ENCODE measurements at places on chromosomes 4 and X. TPM values are rescaled to one million over a fixed set of nuclear protein-coding genes. Genes with fewer than 3 reads are reported as not detected.
A peak's percentile ranks its signal among the peaks of the same experiment; 100 is the strongest.

Gene NDP
- not detected for total RNA-seq

Gene ARHGEF6
- total RNA-seq, result 10.4 TPM

DNA sequence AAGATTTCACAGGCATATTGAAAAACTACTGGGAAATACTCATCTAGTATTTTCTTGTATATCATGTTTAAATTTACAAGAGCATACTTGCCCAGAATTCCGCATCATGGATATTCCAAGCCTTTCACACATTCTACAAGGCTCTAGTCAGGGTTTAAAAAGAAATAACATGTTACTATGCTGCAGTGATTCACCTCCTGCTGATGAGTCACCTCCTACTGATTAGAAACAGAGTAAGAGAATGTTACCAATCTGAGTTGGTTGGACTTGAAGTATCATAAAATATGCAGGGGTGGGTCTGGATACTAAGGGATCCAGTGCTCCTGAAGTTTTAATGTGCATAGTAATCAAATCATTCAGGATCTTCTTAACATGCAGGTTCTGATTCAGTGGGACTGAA is 192.0 kb upstream of the ANK2 start:
- no peaks in the 10 kb centered on the region for H3K27me3 ChIP-seq
- H3K36me3 ChIP-seq, result no peaks in the 10 kb centered on the region
- H3K4me1 ChIP-seq, result no peaks in the 10 kb centered on the region
- H3K4me3 ChIP-seq, result no peak overlapping the region
- no peak for DNase-seq
- H3K27ac ChIP-seq, result no peak overlapping the region

DNA sequence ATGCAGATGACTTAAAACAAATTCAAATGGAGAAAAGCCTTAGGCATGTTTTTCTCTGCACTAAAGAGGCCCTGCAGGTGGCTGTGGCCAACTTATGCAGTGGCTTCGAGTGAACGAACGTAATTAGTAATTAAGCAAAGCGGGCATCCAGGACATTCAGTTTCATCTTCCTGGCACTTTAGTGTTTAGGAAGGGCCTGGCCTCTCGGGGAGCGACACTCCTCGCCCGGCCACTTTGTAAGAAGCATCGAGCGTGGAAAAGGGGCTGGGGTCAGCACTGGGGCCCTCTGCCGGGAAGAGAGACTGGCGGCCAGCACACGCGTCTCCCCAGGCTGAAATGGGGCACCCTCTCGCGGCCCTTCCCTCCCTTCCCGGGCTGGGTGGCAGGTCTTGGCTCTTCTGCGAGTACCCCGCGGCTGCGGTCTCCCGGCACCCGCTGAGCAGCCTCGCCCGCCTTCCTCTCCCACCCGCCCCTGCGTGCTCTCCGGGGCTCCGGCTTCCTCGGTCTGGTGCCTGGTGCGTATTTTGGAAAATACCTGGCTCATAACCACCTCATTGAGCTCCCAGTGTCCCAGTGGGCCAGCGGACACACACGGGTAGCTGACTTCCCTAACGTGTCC is 677 bp upstream of the CYP4V2 start:
- H3K4me1 ChIP-seq, result peaks cover 16% of the 10 kb centered on the region
- H3K36me3 ChIP-seq, result no peaks in the 10 kb centered on the region
- H3K4me3 ChIP-seq, result peak overlapping the region; percentile 78
- peak; percentile 56 for DNase-seq
- no peaks in the 10 kb centered on the region for H3K27me3 ChIP-seq
- peak overlapping the region; percentile 94 for H3K27ac ChIP-seq

Gene CDX4
- total RNA-seq, result not detected

GRCh38 chrX:2176274-2176673 is 324.5 kb downstream of the DHRSX start:
- no peak overlapping the region for H3K4me3 ChIP-seq
- no peaks in the 10 kb centered on the region for H3K36me3 ChIP-seq
- DNase-seq, result no peak
- H3K4me1 ChIP-seq, result no peaks in the 10 kb centered on the region
- no peaks in the 10 kb centered on the region for H3K27me3 ChIP-seq
- no peak overlapping the region for H3K27ac ChIP-seq

- no peaks in the 10 kb centered on the region for H3K36me3 ChIP-seq
- no peak for DNase-seq
- H3K4me1 ChIP-seq, result no peaks in the 10 kb centered on the region
- H3K4me3 ChIP-seq, result no peak overlapping the region
- no peak overlapping the region for H3K27ac ChIP-seq
Measured at GRCh38 chr4:141074098-141074878, 59.0 kb downstream of the RNF150 start.

DNA sequence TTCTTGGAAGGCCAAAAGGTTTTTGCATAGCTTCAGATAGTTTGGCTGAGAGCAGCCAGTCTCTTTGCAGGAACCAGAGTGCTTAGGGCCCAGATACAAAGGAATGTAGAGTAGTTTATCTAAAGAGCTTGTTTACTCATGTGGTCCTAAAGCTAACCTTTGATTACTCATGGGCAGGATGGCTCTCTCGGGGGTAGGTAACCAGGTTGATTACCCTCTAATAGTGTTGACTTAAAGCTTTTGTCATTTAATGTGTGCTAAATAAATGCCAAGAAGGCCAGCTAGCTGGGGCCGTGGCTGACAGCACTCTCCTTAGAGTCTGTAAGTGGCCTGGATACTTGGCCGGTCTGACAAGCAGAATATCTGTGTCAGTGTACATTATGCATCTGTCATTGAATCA is 69.7 kb upstream of the MAGEB16 start:
- no peak overlapping the region for H3K27ac ChIP-seq
- DNase-seq, result no peak
- no peaks in the 10 kb centered on the region for H3K4me1 ChIP-seq

Gene HPGD
- total RNA-seq, result 3.3 TPM

- H3K4me1 ChIP-seq, result no peaks in the 10 kb centered on the region
- DNase-seq, result no peak
- no peak overlapping the region for H3K4me3 ChIP-seq
- H3K27ac ChIP-seq, result no peak overlapping the region
- H3K36me3 ChIP-seq, result no peaks in the 10 kb centered on the region
Measured at GRCh38 chrX:20461576-20461975, 194.9 kb upstream of the RPS6KA3 start.

DNA sequence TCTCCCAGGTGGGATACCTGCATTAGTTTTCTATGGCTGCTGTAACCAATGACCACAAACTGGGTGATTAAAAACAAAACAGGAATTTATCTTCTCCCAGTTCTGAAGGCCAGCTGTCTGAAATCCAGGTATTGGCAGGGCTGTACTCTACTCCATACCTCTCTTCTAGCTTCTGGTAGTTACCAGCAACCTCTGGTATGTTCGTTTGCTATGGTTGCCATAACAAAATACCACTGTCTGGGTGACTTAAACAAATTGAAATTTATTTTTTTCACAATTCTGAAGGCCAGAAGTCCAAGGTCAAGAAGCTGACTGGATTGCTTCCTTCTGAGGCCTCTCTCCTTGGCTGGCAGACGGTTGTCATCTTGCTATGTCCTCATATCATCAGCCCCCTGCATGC is 642.1 kb upstream of the TENM3 start:
- H3K36me3 ChIP-seq, result no peaks in the 10 kb centered on the region
- no peaks in the 10 kb centered on the region for H3K27me3 ChIP-seq
- DNase-seq, result no peak
- no peak overlapping the region for H3K27ac ChIP-seq

Gene MEPE
- total RNA-seq, result not detected

GRCh38 chr4:2257361-2258081 is 4.4 kb downstream of the MXD4 start:
- peaks cover 74% of the 10 kb centered on the region for H3K4me1 ChIP-seq
- no peak overlapping the region for H3K27ac ChIP-seq
- no peak for DNase-seq
- no peaks in the 10 kb centered on the region for H3K27me3 ChIP-seq
- no peaks in the 10 kb centered on the region for H3K36me3 ChIP-seq

Gene CRMP1
- 0.04 TPM for total RNA-seq

Gene DAPP1
- 2.2 TPM for total RNA-seq

Gene SMR3B
- not detected for total RNA-seq

GRCh38 chrX:109918753-109919152 is 84.2 kb upstream of the TMEM164 start:
- no peaks in the 10 kb centered on the region for H3K27me3 ChIP-seq
- H3K27ac ChIP-seq, result no peak overlapping the region
- H3K4me3 ChIP-seq, result no peak overlapping the region

Gene RPS6KA3
- total RNA-seq, result 42.6 TPM

GRCh38 chr4:170001011-170001744 is 25.0 kb downstream of the MFAP3L start:
- DNase-seq, result no peak
- H3K27ac ChIP-seq, result no peak overlapping the region
- H3K27me3 ChIP-seq, result peaks cover 2% of the 10 kb centered on the region
- no peaks in the 10 kb centered on the region for H3K4me1 ChIP-seq
- H3K36me3 ChIP-seq, result no peaks in the 10 kb centered on the region
- H3K4me3 ChIP-seq, result no peak overlapping the region

DNA sequence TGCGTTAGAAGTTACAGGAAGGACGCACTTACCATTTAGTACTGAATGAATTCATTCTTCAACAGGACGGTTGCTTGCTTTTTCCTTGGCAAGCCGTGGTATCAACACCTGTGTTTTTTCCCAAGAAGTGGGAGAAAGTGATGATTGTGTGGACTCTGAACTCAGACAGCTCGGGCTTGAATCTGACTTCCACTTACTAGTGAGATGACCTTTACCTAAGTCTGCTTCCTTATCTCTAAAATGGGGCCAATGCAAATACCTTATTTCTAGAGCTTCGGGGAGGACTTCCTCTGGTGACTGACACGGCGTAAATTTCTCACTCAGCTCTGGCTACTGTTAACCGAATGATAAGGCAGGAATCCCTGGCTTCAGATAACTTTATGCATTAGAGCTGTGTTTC is 146.8 kb upstream of the RBPJ start:
- peaks cover 7% of the 10 kb centered on the region for H3K4me1 ChIP-seq
- DNase-seq, result peak; percentile 7
- no peak overlapping the region for H3K27ac ChIP-seq
- no peaks in the 10 kb centered on the region for H3K36me3 ChIP-seq

DNA sequence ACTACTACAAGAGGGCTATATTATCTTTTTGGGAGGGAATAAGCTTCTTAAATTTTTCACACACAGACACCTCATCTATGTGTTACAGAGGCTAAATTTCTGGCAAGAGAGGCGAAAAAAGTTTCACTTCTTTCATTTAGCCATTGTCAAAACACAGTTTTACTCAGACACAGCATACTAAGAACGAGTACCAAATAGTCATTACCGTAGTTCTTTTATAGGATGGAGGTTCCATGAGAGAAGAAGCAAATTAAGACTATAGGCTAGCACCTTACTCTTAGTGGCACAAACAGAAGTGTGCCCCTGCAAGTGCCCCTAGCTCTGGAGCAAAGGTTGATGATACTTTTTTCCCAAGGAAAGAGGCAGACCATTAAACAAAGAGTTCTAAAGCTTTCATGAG is 26.2 kb downstream of the UGT2B7 start:
- no peak overlapping the region for H3K27ac ChIP-seq
- no peak overlapping the region for H3K4me3 ChIP-seq
- DNase-seq, result no peak
- H3K27me3 ChIP-seq, result no peaks in the 10 kb centered on the region

- H3K36me3 ChIP-seq, result peaks cover 24% of the 10 kb centered on the region
- peak; percentile 38 for DNase-seq
- peaks cover 13% of the 10 kb centered on the region for H3K4me1 ChIP-seq
Measured at GRCh38 chr4:70935038-70935695, 33.0 kb downstream of the MOB1B start.

Gene NXF2
- 0.31 TPM for total RNA-seq

Gene RBMXL3
- 0.29 TPM for total RNA-seq

- no peaks in the 10 kb centered on the region for H3K4me1 ChIP-seq
- H3K36me3 ChIP-seq, result no peaks in the 10 kb centered on the region
- no peak for DNase-seq
- peaks cover 5% of the 10 kb centered on the region for H3K27me3 ChIP-seq
Measured at GRCh38 chr4:41061482-41062185, 152.7 kb downstream of the APBB2 start.

- H3K27me3 ChIP-seq, result no peaks in the 10 kb centered on the region
- H3K27ac ChIP-seq, result no peak overlapping the region
- no peaks in the 10 kb centered on the region for H3K4me1 ChIP-seq
- no peak overlapping the region for H3K4me3 ChIP-seq
- DNase-seq, result no peak
Measured at GRCh38 chr4:159483782-159484741, 381.2 kb downstream of the RAPGEF2 start.

Gene MAGED4
- not detected for total RNA-seq

Gene AKAP4
- total RNA-seq, result 0.11 TPM

DNA sequence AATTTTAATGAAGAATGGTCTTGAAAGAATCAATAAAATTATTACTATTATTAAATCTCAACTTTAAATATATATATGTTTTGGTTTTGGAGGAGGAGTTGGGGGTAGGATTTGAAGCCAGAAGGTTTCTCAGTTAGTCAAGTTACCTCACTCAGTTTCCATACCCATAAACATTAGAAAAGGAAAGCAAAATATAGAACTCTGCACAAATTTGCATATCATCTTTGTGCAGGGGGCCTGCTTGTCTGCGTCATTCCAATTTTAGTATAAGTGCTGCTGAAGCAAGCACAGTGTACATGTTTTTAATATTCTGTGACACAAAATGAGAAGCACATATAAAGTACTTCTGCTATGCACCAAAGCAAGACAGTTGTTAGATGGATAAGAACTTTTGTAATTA is 47.5 kb upstream of the SCRG1 start:
- no peaks in the 10 kb centered on the region for H3K36me3 ChIP-seq
- H3K27ac ChIP-seq, result no peak overlapping the region
- H3K4me1 ChIP-seq, result peaks cover 13% of the 10 kb centered on the region
- H3K27me3 ChIP-seq, result no peaks in the 10 kb centered on the region
- no peak for DNase-seq

Gene UGT2B10
- 0.18 TPM for total RNA-seq

- no peak overlapping the region for H3K27ac ChIP-seq
- DNase-seq, result no peak
- H3K4me1 ChIP-seq, result no peaks in the 10 kb centered on the region
- H3K36me3 ChIP-seq, result no peaks in the 10 kb centered on the region
Measured at GRCh38 chrX:2469196-2469685, 31.5 kb downstream of the DHRSX start.

Data from K562 (cell line).